ENCODE measurements at places on chromosomes 13 and 19.

GRCh38 chr19:18501832-18502231 is 20.0 kb downstream of the ELL start:
- DNase-seq, result no peak

DNA sequence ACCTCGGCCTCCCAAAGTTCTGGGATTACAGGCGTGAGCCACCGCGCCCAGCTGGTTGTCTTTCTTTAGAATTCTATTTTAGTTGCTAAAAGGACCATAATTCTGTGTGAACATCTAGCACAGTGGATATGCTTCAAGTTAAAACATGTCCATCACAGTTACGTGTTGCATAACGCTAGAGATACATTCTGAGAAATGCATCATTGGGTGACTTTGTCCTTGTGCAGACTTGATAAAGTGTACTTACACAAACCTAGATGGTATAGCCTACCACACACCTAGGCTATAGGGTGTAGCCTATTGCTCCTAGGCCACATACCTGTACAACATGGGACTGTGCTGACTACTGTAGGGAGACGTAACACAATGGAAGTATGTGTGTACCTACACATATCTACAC is 35.4 kb downstream of the DOCK9 start:
- DNase-seq, result no peak

DNA sequence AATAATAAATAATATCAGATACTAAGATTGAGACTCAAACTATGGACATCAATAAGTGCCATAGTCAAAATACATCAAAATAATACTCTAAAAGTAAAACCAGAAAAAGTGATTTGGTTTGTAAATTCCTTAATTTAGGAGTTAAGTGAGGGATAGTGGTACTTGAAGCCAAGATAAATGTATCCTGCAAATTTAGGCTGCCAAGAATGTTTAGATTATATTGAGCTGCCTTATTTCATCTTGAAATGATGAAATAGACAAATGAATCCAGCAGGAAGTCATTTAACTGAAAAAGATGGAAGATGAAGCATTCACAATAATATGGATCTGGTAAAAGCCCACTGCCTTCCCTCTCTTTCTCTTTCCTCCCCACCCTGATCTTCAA is 112.3 kb downstream of the LRCH1 start:
- no peak for DNase-seq

- no peak for DNase-seq
Measured at GRCh38 chr13:48072304-48072703, 22.6 kb downstream of the MED4 start.

- DNase-seq, result no peak
Measured at GRCh38 chr13:66984241-66984640, 245.9 kb downstream of the PCDH9 start.

- no peak for DNase-seq
Measured at GRCh38 chr13:79481685-79482052, 714 bp downstream of the NDFIP2 start.

DNA sequence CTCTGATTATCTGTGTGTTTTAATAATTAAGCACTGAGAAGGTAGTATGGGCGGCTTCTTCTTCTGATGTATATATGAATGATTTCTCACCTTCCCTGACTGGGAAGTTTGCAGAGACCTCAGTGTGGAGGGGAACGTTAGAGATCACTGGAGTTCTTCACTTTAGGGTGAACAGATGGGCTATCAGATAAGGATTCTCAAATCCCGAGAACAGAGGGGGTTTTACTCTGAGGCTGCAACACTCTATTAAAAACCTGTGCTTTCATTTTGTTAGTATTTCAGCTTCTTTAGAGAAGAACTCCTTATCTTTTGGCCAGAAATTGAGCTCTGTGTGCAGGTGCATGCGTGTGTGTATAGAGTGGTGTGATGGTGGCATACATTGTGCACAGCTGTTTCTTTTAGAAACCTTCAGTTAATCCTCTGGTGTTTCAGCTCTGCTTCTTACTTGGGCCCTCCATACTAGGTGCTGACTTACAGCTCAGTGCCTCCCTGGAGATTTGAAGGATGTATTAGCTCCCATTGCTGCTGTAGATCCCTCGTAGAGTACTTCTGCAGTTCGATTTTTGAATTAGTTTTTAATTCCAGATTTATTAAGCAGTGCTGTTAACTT is 45.3 kb upstream of the PCDH9 start:
- DNase-seq, result no peak

DNA sequence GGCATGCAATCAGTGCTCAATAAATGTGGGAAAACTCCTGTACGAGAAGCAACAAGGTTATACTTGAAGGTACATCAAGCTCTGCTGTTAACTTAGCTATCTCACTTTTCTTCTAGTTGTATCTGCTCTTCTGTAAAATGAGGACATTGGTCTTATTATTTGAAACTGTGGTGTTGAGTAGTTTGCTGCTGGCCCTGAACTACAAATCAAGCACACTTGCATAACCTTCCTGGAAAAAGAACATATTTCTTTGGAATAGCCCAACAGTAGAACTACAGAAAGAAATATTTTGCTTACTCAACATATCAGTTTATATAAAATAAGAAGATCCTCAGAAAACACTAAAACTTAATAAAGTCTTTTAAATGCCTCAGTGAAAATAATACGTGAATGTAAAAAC is 203.0 kb downstream of the KCTD12 start:
- DNase-seq, result no peak

- no peak for DNase-seq
Measured at GRCh38 chr13:81770868-81771505, 1430.1 kb upstream of the SPRY2 start.

- no peak for DNase-seq
Measured at GRCh38 chr19:38993271-38993670, 17.7 kb upstream of the FBXO17 start.

DNA sequence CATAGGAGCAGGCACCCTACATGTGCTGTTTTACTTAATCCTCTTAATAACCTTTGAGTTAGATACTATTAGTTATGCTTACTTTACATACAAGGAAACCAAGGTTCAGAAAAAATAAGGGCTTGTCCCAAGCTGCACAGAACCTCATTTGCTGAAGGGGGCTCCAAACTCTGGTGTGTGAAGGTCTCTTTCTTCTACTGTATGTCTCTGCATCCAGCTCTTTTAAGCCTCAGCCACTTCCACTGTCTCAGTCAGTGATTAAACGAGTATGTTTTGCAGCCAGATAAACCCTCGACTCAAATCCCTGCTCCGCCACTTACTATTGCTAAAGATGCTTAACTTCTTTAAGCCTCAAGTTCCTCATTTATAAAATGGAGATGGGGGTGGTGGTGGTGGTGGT is 112.4 kb upstream of the WASF3 start:
- DNase-seq, result no peak

DNA sequence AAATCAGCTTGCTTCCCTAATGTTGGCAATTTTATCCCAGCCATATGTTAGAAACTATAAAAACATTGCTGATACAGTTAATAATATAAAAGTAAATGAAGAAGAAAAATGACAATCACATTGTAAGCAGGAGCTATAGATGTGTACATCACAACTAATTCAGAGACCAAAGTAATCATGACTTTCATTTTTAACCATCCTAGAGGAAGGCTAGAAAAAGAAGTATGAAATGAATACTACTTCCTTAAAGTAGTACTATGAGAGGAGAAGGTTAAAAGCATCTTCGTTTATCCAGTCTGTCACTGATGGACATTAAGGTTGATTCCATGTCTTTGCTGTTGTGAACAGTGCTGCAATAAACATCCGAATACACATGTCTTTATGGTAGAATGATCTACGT is 135.5 kb downstream of the IRS2 start:
- no peak for DNase-seq

DNA sequence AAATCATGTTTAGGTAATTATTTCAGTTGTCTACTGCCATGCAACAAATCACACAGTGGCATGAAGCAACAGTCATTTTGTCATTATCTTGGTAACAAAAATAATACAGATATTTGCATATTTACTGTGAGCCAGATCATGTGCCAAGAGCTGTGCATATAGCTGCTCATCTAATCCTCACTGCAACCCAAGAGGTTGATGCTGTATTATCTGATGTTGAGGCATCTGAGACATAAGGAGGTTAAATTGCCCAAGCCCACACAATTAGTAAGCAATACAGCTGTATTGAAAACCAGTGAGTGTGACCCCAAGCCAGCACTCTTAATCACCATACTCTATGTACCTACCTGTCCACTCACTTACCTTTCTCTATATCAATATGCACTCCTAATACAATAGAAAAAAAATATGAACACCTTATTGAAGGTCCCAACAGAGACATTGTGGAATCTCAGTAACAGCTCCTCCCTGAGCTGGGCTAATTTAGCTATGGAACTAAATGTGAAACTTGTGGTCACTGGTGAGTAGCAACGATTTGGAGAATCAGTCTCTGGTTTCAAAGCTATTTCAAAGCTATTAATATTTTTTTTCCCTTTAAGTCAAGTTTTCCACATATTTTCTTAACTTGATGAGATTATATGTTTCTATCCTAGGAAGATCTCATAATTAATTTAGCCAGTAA is 185.2 kb downstream of the KLF12 start:
- no peak for DNase-seq

DNA sequence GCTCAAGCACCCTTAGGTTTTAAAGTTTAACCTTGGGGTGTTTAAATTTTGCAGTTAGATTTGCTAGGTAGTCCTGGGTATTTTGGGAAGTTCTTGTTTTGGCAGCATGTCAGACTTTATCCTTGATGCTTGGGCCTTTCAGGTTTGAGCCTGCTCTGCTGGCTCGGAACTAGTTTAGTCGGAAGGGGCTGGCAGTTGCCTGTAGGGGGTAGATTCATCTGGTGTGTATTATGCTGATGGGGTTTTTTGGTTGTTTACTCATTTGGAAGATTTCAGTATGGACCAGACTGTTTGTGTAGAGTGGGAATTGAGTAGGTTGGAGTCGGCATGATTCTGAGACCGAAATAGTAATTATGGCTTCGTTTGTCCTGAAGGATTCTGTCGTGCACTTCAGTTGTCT is 15.1 kb downstream of the ILF3 start:
- no peak for DNase-seq

- no peak for DNase-seq
Measured at GRCh38 chr13:107421951-107422350, 793.4 kb downstream of the LIG4 start.

GRCh38 chr19:7159105-7159933 is 89.8 kb downstream of the ZNF557 start:
- no peak for DNase-seq
